Type B pancreatic cell (in vitro differentiated cells): ENCODE measurements at places on chromosomes 4 and X.
A peak's percentile ranks its signal among the peaks of the same experiment; 100 is the strongest.

GRCh38 chr4:16909281-16909680 lies 10.8 kb upstream of the LDB2 start:
- DNase-seq = no peak
- peaks cover 18% of the 10 kb centered on the region for H3K27me3 ChIP-seq
- no peaks in the 10 kb centered on the region for H3K36me3 ChIP-seq
- H3K4me3 ChIP-seq = no peak overlapping the region
- no peak overlapping the region for H3K27ac ChIP-seq

GRCh38 chr4:123876671-123877101 lies 480.1 kb downstream of the SPRY1 start:
- H3K4me3 ChIP-seq = no peak overlapping the region
- H3K27me3 ChIP-seq = peaks cover 26% of the 10 kb centered on the region
- H3K27ac ChIP-seq = no peak overlapping the region
- no peak for DNase-seq
- H3K4me1 ChIP-seq = peaks cover 15% of the 10 kb centered on the region

GRCh38 chr4:100083289-100083688 lies 107.0 kb downstream of the DDIT4L start:
- H3K27me3 ChIP-seq = no peaks in the 10 kb centered on the region
- H3K27ac ChIP-seq = no peak overlapping the region
- H3K4me3 ChIP-seq = no peak overlapping the region
- H3K4me1 ChIP-seq = no peaks in the 10 kb centered on the region
- DNase-seq = no peak

- DNase-seq = no peak
- H3K27ac ChIP-seq = no peak overlapping the region
- no peaks in the 10 kb centered on the region for H3K4me1 ChIP-seq
- no peaks in the 10 kb centered on the region for H3K27me3 ChIP-seq
- H3K4me3 ChIP-seq = no peak overlapping the region
Observed at GRCh38 chrX:141733371-141733770, 34.8 kb upstream of the SPANXD start.

DNA sequence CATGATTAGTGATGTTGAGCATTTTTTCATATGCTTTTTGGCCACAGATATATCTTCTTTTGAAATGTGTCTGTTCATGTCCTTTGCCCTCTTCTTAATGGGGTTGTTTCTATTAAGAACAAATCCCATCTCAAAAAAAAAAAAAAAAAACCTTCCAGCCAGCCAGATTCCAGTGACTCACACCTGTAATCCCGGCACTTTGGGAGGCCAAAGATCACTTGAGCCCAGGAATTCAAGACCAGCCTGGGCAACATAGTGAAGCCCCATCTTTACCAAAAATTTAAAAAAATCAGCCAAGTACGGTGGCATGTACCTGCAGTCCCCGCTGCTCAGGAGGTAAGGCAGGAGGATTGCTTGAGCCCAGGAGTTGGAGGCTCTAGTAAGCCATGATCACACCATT lies 5.1 kb downstream of the RAB33B start:
- H3K27ac ChIP-seq = peak overlapping the region; percentile 17
- H3K27me3 ChIP-seq = no peaks in the 10 kb centered on the region
- H3K4me1 ChIP-seq = peaks cover 44% of the 10 kb centered on the region
- DNase-seq = no peak

DNA sequence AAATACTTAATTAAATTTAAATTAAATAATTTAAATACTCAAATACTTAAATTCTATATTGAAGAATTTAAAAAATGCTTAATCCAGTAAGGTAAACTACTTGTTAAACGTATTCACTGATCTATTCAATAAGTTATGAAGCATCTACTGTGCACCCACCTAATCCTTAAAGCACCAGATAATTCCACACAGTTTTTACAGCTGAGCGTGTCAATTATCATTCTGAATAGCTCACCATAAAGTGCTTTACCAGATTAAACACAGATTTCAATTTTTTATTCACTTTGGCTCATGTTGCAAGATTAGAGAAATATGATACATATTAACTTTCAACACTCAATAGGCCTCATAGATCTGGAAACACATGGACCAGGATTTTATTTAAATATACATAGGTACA lies 79.2 kb upstream of the DDIT4L start:
- no peak overlapping the region for H3K27ac ChIP-seq
- H3K27me3 ChIP-seq = peaks cover 3% of the 10 kb centered on the region
- no peak overlapping the region for H3K4me3 ChIP-seq
- no peaks in the 10 kb centered on the region for H3K36me3 ChIP-seq

DNA sequence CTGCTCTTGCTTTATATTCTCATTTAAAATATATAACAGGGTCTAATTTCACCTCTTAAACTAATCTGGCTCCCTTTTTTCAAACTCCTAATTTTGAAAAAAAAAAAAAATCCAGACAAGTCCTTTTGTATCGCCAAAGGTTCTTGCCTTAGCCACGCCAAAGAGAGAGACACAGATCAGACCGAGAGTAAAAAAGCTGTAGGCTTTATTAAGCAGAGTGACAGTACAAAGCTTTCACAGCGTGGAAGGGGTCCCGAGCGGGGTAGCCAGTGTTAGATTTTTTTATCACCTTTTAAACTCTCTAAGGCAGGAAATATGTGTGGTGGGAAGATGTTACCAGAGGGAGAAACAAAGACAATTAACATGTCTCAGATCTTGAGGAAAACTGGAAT lies 54.1 kb downstream of the PAGE2 start:
- peak overlapping the region; percentile 32 for H3K27ac ChIP-seq
- H3K4me3 ChIP-seq = peak overlapping the region; percentile 75
- no peaks in the 10 kb centered on the region for H3K4me1 ChIP-seq
- H3K27me3 ChIP-seq = no peaks in the 10 kb centered on the region
- no peaks in the 10 kb centered on the region for H3K36me3 ChIP-seq

DNA sequence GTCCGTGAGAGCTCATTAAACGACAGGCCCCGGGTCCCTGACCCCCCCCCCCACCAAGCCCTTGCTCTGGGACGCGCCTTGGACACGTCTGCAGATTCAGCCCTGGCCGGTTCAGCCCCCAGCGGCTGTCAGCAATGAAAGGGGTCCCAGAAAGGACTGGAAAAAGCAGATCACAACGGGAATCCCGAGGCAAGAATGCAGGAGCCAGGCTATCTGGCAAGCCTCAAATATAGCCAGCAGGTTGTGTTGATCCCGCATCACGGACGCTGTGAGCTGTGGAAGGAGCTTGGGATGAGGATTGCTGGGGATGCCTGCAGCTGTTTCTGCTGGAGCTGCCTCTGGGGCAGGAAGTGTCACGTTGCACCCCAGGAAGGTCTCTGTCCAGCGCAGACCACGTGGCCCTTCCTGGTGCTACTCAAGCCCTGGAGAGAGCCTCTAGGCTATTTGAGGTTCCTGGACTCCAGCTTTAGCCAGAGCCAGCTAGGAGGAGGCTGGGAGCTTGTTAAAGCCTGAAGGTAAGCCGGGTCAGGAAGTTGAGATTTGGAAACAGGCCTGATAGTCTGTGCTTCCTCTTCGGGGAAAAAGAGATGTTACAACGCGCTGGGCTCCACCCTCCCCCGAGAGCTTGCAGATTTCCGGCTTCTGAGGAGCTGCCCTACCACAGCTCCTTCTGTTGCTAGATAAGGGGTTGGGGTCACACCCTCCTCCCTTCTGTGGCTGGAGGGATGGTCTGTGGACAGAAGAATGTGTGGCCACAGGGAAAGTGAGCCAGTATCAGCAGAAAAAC lies 19.3 kb upstream of the CSF2RA start:
- peaks cover 7% of the 10 kb centered on the region for H3K36me3 ChIP-seq
- H3K27ac ChIP-seq = peak overlapping the region; percentile 31
- DNase-seq = peak; percentile 74
- H3K4me3 ChIP-seq = peak overlapping the region; percentile 65

DNA sequence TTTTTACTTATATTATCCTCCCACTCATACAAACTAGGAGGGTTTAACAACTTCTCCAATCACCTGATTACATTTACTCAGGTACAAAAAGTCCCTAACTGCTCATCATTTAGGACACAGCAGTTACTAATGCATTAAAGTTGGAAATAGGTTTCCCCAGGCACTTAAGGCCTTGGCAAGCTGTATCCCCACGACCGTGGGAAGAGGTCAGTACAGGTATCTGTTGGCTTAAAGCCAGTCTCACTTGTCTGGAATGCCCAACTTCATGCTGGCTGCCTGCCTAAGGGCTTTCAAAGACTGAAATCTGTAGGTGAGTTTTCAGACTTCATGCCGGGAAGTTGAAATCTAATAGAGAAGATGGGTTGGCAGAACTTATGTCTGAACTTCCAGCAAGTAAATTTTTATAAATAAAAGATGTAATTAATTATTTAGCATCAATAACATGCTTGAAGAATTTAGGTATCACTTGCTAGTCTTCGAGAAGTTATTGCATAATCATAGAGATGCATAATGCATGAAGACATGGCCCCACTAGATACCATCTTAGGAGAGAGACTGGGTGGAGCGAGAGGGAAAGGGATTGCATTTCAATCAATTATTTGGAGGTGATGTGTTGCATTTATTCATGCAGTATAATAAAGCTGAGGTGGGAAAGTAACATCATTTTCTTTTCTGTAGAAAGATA lies 54.2 kb downstream of the SCD5 start:
- peaks cover 3% of the 10 kb centered on the region for H3K36me3 ChIP-seq
- H3K27ac ChIP-seq = peak overlapping the region; percentile 63
- no peak overlapping the region for H3K4me3 ChIP-seq

DNA sequence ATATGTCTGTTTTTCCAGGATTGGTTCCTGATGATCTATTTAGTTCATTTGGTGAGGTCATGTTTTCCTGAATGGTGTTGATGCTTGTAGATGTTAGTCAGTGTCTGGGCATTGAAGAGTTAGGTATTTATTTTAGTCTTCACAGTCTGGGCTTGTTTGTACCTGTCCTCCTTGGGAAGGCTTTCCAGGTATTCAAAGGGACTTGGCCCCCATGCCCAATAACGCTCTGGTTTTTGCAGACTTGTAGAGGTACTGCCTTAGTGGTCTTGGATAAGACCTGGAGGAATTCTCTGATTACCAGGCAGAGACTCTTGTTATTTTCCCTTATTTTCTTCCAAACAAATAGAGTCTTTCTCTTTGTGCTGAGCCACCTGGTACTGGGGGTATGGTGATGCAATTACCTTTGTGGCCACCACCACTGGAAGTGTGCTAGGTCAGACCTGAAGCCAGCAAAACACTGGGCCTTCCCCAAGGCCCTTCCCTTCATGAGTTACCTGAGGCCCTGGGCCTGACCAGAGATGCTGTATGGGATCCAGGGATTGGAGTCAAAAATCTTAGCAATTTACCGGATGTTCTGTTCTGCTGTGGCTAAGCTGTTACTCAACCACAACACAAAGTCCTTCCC lies 63.3 kb upstream of the RXFP1 start:
- H3K36me3 ChIP-seq = no peaks in the 10 kb centered on the region
- DNase-seq = no peak
- H3K27ac ChIP-seq = no peak overlapping the region
- H3K4me1 ChIP-seq = no peaks in the 10 kb centered on the region
- no peak overlapping the region for H3K4me3 ChIP-seq

GRCh38 chr4:28209371-28209924 lies 1348.8 kb downstream of the STIM2 start:
- H3K4me1 ChIP-seq = no peaks in the 10 kb centered on the region
- H3K4me3 ChIP-seq = no peak overlapping the region
- no peak for DNase-seq
- H3K27ac ChIP-seq = no peak overlapping the region
- H3K27me3 ChIP-seq = no peaks in the 10 kb centered on the region

- no peak for DNase-seq
- H3K4me3 ChIP-seq = no peak overlapping the region
Observed at GRCh38 chr4:70829015-70829414, 10.7 kb downstream of the GRSF1 start.

- H3K4me1 ChIP-seq = no peaks in the 10 kb centered on the region
- H3K27me3 ChIP-seq = no peaks in the 10 kb centered on the region
- H3K27ac ChIP-seq = no peak overlapping the region
- H3K36me3 ChIP-seq = no peaks in the 10 kb centered on the region
- no peak for DNase-seq
Observed at GRCh38 chr4:188160406-188160805, 21.2 kb downstream of the TRIML1 start.

DNA sequence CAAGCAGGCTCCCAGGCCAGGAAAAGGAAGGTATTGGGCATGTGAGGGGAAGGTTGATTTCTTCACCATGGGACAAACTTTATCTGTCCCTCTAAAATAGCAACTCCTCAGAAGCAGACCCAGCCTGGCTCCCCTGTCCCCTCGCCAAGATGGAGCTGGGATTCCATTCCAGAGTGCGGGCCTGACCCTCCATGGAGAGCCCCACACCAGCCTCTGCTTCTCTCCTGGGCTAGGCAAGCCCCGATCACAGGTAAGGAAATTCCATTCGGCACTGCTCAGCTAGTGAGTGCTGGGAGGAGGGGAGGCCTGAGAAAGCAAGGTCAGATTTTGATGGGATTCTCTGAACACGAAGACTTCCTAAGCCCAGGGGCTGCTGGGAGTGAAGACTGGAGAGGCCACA lies 98.4 kb downstream of the EFNB1 start:
- H3K27ac ChIP-seq = no peak overlapping the region
- H3K36me3 ChIP-seq = no peaks in the 10 kb centered on the region
- H3K27me3 ChIP-seq = no peaks in the 10 kb centered on the region
- H3K4me3 ChIP-seq = no peak overlapping the region
- no peak for DNase-seq
